Cortex of kidney (tissue), 1 donor: ENCODE measurements at places on chromosomes 7 and 10.

- no peak for DNase-seq
Observed at GRCh38 chr10:61751599-61751998, 88.9 kb downstream of the CABCOCO1 start.

DNA sequence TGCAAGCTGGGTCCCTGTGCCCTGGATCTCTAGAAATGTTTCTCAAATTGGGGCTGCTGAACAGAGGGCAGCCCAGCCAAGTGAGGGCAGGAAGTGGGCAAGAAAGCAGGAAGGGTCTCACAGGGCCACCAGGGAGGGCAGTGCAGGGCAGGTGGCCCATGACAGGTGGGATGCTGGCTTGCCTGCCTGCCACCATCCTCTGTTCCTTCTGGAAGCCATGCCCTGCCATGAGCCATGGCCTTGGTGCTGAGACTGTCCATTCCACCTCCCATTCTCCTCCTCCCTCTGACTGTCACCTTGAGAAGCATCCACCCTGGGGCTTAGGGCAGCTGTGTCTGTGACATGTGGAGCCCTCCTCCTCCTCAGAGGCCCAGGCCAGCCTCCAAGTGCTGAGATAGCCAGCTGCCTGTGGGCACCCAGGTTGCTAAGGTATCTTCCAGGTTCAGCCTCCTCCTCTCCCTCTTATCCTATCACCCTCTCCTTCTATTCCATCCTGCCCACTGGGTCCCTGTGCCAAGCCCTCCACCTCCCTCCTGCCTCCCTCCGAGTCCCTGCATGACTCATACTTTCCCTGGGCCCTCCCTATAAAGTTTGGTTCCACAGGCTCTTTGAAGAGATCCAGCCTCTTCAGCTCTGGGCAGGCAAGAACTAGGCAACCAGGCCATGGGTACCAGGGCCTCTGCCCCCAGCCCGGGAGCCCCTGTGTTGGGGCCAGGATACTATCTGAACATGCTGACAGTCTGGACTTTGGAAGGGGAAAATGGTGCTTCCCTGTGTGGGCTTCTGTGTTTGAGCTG lies 1.3 kb downstream of the VSIR start:
- no peak for DNase-seq

- no peak for DNase-seq
Observed at GRCh38 chr7:138097064-138097741, 20.9 kb downstream of the AKR1D1 start.

GRCh38 chr7:137443616-137444015 lies 100.1 kb upstream of the PTN start:
- DNase-seq, result no peak

DNA sequence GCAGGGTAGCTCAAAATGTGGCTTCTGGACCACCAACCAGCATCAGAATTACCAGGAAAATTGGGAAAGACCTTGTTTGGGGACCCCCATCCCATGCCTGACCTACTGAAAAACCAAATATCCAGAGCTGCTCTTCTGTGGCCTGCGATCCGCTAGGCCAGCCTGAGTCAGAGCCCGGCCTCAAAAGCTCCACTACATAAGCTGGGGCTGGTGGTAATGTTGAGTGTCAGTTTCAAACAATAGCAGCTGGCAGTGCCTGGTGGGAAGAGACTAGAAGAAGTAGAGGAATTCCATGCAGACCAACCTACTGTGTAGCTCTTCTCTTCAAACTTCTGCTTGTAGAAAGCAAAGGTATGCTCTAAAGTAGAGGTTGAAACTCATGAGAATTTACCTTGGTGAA lies 52.0 kb downstream of the KLRG2 start:
- DNase-seq, result no peak

- DNase-seq, result no peak
Observed at GRCh38 chr10:22475651-22476600, 130.6 kb downstream of the SPAG6 start.

- no peak for DNase-seq
Observed at GRCh38 chr7:12369072-12369471, 34.6 kb downstream of the VWDE start.

DNA sequence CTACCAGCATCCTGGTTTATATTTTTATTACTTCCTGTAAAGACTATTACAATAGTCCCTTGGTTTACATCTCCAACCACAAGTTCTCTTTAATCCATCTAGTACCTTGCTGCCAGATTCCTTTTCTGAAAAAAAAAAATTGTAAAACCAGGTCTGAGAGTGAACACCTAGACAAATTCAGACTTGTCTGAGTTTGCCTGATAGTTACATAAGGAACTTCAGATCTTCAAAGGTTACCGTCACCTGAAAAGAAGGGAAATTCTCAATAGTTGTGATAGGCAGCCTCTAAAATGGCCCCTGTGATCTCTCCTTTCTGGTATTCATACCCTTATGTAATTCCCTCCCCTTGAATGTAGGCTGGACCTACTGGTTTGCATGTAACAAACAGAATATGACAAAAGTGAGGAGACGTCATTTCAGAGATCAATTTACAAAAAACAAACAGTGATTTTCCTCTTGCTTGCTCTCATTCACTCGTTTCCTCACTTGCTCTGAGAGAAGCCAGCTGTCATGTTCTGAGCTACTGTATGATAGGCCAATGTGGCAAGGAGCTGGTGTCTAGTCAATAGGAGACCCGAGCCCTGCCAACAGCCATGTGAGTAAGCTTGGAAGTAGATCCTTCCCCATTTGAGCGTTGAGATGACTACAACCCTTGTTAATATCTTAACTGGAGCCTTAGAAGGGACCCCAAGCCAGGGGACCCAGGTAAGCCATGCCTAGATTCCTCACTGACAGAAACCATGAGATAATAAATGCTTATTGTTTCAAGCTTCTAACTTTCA lies 110.9 kb upstream of the LSM8 start:
- DNase-seq, result no peak

GRCh38 chr7:7428806-7429205 lies 106.9 kb downstream of the COL28A1 start:
- no peak for DNase-seq

DNA sequence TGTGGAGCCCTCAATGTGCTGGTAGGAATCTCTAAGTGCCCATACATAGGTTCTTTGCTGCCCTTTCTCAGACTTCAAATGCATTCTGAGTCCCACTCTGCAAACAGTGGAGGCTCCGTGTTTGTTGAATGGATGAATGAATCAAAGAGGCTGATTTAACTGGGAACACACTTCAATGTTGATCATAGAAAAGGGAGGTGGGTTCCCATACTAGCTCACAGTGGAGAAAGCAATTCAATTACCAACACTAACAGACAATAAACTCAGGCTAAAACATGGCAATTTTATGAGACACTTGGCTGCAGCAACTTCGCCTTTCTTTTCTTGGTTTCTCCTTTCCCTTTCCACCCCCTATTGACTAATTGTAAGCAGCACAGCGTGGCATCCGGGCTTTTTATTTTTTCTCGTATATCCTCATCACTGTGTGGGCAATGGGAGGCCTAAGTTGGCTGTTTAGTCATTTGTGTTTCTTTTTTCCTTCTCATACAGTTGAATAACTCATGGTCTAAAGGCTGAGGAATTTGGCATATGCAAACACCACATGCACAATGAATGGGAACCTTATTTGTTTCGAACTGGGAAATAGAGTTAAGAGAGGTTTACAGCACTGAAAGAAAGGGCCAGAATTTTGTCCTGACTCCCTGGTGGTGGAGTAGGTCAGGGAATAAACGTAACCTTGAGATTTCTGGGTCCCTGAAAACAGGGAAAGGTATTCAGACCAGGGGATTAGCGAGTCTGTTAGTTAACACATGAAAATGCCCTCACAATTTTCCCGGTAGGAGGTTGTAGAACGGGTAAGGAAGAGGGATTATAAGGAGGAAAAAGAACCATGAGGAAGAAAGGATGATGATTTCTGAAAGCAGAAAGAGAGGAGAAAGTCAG lies 858.5 kb downstream of the KCNMA1 start:
- no peak for DNase-seq

DNA sequence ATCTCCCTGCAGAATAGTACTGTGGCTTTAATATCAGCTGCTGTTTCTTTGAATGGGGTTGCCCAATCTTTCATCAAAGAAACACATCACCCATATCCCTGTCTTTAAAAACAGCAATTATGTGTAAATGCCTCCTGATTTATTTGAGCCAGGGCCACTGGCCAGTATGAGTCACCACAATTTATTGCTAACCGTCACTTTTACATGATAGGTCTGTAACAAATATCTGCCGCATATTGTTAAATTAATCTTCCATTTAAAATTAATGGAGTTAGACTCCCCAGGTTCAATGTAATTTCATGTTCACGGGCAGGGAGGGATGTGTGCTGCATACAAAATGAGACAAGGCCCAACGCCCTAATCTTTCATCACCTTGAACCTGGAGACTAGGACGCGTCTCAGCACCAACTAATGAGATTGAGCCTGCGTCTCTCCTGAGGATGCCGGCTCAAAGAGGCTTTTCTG lies 673.4 kb downstream of the AUTS2 start:
- DNase-seq, result no peak

DNA sequence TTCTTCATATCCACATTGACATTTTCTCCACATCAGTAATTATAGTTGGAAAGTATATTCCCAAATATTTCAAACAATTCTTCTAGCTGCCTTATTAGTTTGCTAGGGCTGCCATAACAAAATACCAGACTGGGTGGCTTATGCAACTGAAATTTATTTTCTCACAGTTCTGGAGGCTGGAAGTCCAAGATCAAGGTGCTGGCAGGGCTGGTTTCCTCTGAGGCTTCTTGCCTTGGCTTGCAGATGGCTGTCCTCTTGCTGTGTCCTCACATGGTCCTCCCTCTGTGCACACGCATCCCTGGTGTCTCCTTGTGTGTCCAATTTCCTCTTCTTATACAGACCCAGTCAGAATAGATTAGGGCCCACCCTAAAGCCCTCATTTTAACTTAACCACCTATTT lies 34.5 kb downstream of the DOCK4 start:
- no peak for DNase-seq

GRCh38 chr10:49593564-49593875 lies 16.6 kb upstream of the SLC18A3 start:
- DNase-seq, result no peak

DNA sequence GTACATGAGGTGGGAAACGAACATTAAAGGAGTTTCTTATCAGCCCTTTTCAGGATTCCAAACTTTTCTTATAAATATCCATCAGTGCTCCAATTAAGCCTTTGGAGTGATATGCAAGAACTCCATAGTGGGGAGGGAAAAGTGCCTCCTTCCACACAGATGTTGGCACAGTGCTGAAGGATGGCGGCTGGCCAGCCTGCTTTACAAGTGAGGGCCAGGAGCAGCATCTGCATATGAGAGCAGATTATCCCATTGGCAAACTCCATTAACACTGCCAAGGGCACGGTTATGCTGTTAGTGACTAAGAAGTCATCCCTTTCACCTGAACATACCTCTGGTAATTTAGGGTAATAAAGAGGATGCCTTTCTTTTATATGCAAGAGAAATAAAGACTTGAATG lies 543.1 kb downstream of the CNTNAP2 start:
- DNase-seq, result no peak
